Stimulated activated CD4-positive, alpha-beta T cell treated with anti-CD3 and anti-CD28 coated beads, Interleukin-12 subunit alpha, Interleukin-12 subunit beta, amount 100 ng/mL, for 4 hours (primary cell): ENCODE measurements at places on chromosomes 3 and 15.

DNA sequence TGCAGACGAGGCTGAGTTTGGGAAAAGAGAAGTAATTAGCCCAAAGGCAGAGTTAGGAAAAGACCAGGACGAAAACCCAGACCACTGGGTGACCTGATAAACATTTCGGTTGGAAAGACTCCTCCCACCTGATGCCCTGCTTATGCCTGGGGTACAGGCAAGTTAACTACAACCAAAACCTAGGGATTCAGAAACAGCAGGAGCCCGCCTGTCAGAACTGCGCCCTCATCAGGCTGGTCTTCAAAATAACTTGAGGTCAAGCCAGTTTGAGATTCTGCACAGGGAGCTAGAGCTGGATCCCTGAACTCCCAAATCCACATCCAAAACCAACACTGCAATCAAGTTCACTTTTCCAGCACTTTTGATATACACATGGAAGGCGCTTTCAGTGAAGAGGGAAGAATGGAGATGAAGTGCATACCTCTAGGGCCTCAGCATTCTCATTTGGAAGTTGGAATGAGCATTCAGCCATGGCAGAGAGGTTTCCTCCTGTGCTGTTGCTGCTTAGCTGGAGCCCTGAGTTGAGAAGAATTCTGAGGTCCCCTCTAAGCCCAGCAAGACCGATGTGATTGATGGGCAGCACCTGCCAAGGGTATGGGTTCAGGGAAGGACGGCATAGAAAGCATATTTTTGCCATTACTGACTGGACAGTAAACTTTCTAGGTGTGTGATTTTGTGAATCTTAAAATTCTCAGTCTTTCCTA lies 11.6 kb downstream of the TSEN2 start:
- no peak for DNase-seq

GRCh38 chr3:12489832-12490231 lies 5.6 kb downstream of the TSEN2 start:
- DNase-seq, result no peak

- DNase-seq, result no peak
Measured at GRCh38 chr3:194330579-194330978, 20.5 kb downstream of the CPN2 start.

DNA sequence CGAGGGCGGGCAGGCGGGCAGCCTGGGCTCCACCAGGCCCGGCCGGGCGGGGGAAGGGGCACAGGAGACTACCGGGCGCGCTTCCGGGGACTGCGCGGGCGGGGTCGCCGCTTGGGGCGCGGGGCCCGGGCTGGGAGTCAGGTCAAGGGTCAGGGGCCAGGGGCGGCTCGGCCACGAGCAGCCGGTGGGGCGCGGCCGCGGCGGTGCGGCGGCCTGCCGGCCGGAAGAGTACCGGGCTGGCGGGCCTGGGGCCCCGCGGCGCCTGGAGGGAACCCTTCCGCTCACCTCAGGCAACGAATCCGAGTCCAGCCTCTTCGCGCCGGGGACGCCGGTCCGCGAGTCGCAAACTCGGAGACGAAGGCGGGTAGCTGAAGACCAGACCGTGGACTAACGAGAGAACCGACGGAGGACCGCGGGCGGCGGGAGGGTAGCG lies 225 bp downstream of the RHOA start:
- DNase-seq, result peak; percentile 52

GRCh38 chr3:19866751-19867347 lies 67.2 kb downstream of the EFHB start:
- DNase-seq, result peak; percentile 4

DNA sequence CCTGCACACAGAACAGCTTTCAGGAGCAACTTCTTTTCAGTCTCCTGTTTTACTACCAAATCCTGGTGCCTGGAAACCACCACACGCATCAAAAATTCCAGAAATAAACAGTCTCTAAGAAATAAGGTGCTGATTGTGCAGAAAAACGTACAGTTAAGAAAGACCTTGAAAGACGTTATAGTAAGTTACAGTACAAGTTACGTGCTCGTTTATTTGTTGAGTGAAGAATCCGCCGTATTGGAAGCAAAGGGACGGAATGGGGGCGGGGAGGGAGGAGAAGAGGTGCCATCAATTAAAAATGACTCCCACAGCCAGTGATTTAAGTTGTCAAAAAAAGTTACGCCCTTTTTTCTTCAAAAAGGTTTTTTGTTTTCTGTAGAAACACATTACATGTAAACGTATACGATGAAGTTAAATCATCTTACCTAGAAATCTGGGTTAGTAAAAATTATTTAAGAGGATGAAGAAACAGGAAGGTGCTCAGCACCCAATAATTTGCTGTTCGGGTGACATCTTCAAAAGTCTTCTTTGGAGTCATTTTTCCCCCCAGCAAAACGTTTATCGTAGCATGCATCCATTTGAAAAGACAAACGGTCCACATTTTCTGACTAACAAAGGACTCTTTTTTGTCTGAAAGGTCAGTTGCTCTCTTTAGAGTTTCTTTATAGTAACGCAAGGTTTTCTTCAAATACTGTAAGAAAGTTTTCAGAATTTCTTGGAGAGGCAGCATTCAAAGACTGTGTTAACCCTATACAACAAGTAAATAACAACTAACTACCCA lies 782 bp upstream of the UACA start:
- no peak for DNase-seq

GRCh38 chr15:85690561-85691231 lies 104.0 kb downstream of the KLHL25 start:
- DNase-seq, result no peak

- no peak for DNase-seq
Measured at GRCh38 chr15:92462424-92463125, 68.9 kb downstream of the ST8SIA2 start.

GRCh38 chr3:172617013-172617706 lies 93.7 kb downstream of the NCEH1 start:
- no peak for DNase-seq

GRCh38 chr15:37594417-37594816 lies 340.0 kb upstream of the TMCO5A start:
- no peak for DNase-seq

DNA sequence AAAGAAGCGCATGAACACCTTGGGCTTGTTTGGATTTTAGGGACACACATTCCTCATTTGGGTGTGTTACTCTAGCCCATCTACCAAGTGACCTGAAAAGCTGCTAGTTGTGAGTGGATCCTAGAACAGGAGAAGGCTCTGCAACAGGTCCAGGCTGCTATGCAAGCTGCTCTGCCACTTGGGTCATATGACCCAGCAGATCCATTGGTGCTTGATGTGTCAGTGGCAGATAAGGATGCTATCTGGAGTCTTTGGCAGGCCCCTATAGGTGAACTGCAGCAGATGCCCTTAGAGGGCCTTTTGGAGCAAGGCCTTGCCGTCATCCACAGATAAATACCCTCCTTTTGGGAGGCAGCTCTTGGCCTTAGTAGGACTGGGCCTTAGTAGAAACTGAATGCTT lies 53.2 kb downstream of the PAQR5 start:
- no peak for DNase-seq

- DNase-seq, result no peak
Measured at GRCh38 chr3:144034715-144035290, 63.2 kb downstream of the DIPK2A start.

DNA sequence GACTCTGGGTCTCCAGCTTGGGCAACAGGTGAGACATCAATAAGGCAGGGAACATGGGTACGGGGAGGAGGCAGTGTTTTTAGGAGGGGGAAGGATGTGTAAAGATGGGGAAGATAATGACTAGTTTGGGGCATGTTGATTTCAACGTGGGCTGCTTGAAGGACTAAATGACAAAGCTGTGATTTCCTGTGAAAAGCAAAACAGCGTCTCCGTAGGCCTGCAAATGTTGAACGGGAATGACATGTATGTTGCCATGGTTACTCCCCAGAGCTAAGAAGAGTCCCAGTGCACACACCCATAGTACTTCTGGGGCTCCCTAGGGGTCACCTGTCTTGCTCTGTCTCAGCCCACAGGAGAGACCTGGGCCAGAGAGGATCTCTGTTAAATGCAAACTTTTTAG lies 71.3 kb upstream of the ETV5 start:
- DNase-seq, result no peak

DNA sequence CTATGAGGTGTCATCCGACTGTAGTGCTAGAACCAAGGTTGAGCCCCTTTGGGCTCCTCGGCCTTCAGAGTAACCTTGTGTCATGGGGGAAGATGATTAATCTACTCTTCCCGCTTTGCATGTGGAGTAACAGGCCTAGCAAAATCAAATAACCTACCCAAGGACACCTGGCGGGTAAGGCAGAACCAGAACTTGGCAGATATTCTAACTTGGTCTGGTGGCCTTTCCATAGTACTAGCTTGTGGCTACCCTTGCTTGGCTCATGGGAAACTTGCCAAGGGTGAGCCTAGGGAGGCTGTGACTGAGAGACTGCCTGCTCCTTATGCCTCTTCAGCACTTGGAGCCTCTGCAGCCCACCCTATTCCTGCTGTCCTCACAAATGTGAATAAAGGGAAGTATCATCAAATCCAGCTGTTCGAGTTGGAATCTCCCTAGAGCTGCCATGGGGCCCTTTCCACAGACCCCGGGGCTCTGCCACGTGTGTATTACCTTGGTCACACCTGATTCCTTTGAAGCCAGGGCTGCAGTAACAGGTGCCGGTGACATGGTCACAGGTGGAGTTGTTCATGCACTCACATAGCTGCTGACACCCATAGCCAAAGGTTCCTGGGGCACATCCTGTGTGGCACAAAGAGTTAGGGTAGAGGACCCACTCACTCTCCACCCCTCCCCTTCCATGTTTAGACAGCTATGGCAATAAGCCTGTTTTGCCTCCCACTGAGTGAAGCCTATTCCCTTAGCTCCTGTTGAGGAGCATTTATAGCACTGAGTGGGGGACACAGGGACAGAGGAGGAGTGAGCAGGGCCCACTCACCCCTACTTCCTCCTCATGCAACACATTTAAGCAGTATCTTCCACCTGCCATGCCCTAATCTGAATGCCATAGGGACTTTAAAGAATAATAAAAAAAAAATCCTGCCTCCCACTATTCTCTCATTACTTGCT lies 46.0 kb downstream of the RAB11A start:
- DNase-seq, result no peak

GRCh38 chr3:177451864-177452830 lies 254.9 kb upstream of the TBL1XR1 start:
- no peak for DNase-seq

- DNase-seq, result no peak
Measured at GRCh38 chr15:66912441-66912840, 153.0 kb upstream of the SMAD3 start.

DNA sequence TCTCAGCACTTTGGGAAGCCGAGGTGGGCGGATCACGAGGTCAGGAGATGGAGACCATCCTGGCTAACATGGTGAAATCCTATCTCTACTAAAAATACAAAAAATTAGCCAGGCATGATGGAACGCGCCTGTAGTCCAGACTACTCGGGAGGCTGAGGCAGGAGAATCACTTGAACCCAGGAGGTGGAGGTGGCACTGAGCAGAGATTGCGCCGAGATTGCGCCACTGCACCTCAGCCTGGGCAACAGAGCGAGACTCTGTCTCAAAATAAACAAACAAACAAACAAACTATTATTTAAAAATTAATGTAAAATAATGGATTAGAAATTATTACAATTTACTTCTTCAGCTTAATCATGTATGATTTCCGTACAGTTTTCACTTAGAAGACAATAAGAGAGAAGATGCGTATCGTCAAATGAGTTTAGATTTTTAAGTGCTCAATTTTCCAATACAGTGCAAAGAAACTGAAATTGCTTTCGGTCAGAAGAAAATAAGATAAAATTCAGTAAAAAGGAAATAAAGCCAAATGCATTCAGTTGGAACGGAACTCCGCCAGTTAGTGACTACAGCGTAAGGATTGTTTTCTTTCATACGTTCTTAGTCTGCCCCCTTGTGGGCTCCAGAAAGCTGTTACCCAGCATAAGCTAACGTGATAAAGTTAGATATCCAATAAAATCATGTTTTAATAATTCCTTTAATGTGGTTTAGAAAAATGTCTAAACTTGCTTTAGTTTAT lies 24.8 kb downstream of the AADAC start:
- peak; percentile 7 for DNase-seq

DNA sequence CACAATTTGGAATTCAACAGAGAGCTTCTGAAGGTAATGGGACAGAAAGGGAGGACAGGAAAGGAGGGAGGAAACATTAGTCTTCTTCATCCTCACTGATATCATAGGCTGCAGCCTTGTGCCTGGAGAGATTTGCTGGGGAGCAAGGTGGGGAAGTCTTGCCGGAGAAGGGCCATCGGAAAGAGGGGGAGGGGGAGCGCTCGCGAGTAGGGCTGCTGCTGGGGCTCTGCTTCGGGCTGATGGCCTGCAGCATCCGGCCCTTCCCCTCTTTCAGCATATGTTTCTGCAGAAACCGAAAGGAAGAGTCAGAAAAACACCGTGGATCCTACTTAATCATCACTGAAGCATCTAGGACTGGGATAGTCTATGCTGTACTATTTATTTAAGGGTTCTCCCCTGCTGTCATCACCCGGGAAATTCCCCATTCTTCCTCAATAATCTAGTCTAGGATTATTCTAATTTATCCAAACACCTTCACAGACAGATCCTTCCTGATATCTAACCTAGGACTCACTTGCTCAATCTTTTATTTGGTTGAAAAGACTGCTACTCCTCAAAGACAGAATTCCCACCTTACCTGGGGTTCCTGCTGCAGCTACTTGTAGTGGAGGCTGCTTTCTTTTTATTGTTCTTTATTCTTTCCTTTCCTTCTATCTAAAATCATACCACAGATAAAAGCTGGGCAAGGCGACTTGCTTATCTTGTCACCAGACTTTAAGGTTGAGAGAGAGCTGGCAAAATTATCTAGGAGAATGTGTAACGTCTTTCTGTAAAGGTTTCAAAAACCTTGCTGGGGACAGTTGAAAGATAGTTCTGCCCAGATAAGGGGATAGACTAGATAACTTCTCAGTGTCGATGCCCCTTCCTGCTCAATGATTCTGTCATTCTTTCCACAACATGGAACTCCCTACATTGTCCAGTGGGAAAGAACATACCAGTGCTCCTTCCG lies 22.6 kb downstream of the SLC51A start:
- DNase-seq, result no peak

- peak; percentile 65 for DNase-seq
Measured at GRCh38 chr3:196639483-196640296, at the start of gene NRROS. Gene NRROS, plus strand, starts transcription at chr3:196639694. Its CDS starts 14,846 bp downstream, at chr3:196654540.

GRCh38 chr3:141275032-141275422 lies 43.4 kb downstream of the PXYLP1 start:
- no peak for DNase-seq

DNA sequence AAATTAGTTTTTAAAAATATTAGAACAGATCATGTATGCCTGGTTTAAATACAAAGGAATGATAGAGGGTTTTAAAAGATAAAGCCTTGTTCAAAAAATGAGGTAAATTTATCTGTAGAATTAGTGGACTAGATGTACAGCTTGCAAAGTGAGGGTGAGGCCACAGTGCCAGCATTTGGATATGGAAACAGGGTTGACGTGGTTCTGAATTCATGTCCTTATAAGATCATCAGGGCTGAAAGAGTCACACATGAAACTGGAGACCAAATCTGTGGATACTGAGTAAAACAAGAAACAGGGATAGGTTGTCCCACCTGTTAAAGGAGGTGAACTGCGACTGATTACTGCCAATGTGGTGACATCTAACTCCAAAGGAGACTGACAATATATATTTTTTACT lies 46.3 kb downstream of the NCK1 start:
- no peak for DNase-seq

- DNase-seq, result no peak
Measured at GRCh38 chr3:179018808-179019207, 52.8 kb downstream of the ZMAT3 start.

GRCh38 chr15:47736143-47736786 lies 19.0 kb downstream of the SEMA6D start:
- no peak for DNase-seq
